CD4-positive, alpha-beta T cell treated with Interleukin-6 at 100 ng/mL for 8 hours (primary cell): ENCODE measurements at places on chromosomes 1 and 21.

DNA sequence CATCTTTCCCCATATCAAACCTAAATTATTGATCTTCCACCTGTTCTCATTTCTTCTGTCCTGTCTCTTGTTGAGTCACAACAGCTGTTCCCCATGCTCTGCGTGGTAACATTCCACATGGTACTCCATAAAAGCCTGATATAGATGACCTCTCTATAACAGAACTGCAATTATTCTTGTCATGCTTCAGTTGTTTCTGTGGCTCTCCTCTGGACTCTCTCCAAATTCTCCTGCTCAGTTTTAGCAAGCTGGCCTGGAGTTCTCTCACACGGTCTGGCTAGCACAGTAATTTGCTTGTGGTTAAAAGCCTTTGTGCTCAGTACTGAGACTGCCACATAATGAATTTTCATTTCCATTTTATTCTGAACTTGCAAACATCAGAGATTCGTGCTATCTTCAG, 10.6 kb upstream of the LRRC39 start:
- no peak for DNase-seq

DNA sequence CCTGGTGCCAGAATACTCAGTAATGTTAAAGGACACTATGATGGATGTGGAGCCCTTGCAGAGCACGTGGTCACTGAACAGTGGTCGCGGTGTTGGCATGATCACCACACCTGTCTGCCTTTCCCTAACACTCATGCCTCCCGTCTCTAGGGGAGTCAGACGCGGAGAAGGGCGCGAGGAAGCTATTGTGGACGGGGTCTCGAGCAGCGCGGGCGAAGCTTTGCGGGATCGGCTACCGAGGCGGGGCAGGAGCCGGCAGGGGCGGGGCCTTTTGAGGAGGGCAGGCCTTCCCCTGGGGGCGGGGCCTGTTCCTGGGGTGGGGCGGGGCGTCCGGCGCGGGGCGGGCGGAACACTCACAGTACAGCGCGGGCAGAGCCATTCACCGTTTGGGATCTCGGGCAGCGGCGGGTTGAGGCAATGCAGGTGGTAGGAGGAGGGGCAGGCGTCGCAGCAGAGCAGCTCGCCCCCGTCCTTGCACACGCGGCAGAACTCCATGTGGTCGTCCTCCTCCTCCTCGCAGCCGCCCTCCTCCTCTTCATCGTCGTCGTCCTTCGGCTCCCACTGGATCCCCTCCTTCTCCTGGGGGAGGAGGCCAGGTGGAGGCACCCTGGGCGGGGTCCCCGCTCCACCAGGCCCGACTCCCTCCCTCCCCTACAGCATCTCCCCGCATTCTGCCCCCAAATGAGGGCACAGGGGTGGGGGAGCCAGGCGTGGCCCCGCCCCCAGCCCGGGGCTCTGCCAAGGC, 31.5 kb downstream of the CHD5 start:
- peak; percentile 64 for DNase-seq

DNA sequence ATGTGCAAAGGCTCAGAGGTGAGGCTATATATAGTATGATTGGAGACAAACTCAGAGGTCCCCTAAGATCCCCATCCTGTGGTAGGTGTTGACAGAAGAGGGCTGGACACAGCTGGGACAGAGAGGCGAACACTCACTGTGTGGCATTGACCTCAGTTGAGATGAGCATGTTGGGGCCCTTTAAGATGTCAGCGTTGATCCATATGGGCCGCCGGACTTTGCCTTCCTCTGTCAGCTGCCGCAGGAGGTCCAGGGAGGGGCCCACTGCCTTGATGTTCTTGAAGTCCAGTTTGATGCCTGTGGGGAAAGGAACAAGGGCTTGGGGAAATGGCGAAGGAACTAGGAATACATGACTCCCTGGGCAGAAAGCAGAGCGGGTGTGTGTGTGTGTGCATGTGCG, 8.8 kb downstream of the FAM151A start:
- DNase-seq = no peak

- DNase-seq = no peak
These were observed 12.3 kb downstream of the SMG5 start for GRCh38 chr1:156270314-156270713.

- DNase-seq = peak; percentile 6
These were observed 1.0 kb downstream of the GALNT2 start for GRCh38 chr1:230067871-230068620.

DNA sequence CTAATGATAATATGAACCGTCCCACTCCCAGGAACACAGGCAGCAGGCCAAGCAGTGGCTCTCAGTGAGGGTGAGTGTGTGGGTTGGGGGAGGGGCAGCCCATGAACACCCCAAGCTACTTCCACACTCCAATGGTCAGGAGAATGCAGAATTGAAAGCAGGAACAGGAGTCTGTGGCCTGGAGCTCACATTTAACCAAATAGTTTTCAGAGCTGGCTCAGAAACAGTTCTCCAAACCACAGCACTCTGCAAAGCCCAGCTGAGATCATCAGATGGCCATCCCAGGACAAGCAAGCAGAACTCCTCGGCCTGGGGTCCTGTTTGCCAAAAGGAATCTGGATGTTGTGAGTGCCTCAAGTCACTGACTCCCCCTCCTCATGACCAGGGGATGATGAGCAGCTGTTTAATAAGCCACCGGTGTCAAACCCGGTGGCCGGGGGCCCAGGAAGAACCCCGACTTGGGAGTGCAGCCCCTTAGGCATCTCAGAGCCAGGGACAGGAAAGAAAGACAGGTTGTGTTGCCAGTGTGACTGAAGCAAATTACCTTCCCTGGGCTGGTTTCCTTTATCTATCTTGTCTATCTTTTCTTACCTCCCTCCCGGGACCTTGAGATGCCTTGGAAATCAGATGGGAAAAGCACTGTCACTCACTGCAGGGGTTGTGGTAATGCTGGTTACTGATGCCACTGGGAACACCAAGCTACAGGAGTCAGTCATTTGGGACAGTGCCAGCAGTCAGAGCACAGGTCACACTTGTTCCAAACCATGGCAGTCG, 20.4 kb downstream of the DEGS1 start:
- DNase-seq = no peak

- no peak for DNase-seq
These were observed 9.2 kb downstream of the ZNF496 start for GRCh38 chr1:247322442-247322841.
